ENCODE measurements at places on chromosomes 11 and 22.

- no peak for DNase-seq
These were observed 591.3 kb downstream of the LRRC4C start for GRCh38 chr11:40867991-40868632.

GRCh38 chr11:1156506-1157340, 1.0 kb upstream of the MUC5AC start:
- no peak for DNase-seq

GRCh38 chr11:128201801-128202200, 385.6 kb downstream of the ETS1 start:
- no peak for DNase-seq

- no peak for DNase-seq
These were observed 8.1 kb downstream of the YWHAH start for GRCh38 chr22:31952472-31952871.

- no peak for DNase-seq
These were observed 72.9 kb upstream of the CD44 start for GRCh38 chr11:35066030-35066429.

DNA sequence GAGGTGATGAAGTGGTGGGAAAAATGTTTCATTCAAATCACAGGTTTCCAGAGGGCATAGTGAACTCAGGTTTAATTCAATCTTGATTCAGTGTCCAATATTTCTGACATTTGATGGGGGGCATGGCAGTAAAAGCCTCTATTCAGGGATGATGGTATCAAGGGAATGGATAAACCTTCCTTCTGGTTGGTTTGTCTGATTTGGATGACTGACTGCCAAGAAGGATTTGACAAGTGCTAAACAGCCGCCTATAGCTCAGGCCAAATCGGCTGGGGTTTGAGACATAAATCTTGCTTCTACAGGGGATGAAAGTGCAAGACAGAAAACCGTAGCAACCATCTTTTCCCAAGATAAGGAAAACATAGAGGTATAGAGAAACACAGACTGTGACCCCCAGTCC, 121.8 kb upstream of the C11orf87 start:
- no peak for DNase-seq

GRCh38 chr22:46105494-46106278, 44.6 kb upstream of the PPARA start:
- DNase-seq = no peak

GRCh38 chr22:30201945-30202344, 44.6 kb downstream of the LIF start:
- no peak for DNase-seq

DNA sequence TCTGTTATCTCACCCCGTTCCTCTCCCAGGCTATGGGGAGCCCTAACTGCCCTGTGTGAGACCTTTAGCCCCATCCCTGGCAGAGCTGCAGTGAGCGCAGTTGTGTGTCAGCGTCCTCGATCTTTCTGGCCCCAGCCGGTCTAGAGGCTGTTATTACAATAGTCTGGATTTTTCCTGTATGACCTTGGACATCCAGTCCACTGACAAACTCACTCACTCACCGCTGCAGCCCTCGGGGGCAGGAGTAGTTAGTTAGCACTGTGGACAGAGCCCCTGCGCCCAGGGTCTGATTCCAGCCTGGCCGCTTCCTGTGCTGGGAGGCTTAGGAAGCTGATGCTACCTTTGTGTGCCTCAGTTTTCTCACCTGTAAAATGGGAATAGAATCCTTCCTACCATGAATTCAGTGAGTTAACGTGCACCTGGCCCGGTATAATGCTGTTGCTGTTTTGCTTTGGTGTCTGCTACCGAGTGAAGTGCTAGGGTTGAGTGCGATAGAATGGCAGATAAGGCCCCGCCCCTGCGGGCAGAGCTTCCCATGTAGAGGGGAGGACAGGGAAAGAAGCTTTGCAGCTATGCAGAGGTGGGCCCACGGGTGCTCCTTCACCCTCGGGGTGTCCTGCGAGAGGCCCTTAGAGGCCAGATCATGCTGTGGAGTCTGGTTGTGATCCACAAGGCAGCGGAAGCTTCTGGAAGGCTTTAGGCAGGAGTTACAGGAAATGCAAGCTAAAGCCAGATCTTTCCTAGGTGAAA, 3.0 kb downstream of the LRP5 start:
- DNase-seq = no peak

DNA sequence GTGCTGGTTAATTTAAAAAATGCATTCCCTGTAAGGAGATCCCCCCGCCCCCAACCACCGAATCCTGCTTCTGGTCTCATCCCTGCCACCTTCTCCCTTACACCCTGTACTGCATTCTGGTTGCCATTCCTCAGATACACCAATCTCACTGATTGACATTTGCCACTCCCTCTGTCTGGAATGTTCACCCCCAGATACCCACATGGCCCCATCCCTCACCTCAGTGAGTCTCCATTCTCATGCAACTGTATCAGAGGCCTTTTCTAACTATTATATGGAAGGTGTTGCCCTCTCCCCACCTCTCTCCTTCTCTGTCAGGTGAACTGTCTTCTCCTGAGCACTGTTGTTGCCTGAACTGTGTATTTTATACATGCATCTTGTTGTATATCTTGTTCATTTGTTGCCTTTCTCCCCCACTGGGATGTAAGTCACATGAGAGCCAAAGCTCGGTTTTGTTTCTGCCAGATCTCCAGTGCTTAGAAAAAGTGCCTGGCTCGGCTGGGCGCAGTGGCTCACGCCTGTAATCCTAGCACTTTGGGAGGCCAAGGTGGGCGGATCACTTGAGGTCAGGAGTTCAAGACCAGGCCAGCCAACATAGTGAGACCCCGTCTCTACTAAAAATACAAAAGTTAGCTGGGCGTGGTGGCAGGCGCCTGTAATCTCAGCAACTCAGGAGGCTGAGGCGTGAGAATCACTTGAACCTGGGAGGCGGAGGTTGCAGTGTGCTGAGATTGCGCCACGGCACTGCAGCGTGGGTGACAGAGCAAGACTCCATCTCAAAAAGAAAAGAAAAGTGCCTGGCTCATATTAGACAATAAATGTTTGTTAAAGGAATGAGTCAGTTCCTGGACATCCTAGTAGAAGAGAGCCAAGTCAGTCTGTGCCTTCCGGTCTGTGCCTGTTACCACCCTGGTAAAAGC, 61.0 kb downstream of the TNRC6B start:
- no peak for DNase-seq

DNA sequence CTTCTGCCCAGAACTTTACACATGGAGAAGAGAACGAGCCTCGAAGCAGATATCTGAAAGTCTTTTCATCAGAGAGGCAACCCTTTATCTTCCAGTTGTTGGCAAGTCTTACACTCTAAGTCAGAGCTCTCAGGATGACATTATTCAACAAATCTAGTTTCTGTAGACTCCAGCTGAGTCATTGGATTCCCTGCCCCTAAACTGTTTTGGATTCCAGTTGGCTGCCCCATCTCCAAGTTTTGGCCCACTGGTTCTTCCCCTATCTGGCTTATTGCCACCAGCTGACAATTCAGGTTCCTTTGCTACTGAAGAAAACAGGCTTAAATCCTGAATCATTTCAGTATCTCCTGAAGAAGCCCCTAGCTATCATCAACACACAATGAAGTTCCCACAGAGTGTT, 14.2 kb downstream of the SAAL1 start:
- no peak for DNase-seq

- DNase-seq = peak; percentile 14
These were observed 20.4 kb downstream of the BIRC2 start for GRCh38 chr11:102367364-102367763.

DNA sequence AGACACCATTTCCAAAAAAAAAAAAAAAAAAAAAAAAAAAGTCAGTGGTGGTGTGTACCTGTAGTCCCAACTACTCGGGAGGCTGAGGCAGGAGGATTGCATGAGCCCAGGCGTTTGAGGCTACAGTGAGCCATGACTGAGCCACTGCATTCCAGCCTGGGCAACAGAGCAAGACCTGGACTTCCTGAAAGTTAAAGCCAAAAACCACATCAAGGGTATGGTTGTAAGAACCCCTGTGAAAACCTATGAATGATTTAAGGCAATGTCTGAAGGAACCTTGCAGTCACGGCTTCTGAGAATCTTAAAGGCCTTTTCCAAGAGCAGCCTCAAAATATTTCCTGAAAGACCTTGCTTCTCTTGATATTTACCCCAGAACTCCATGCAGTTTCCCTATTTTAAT, 30.5 kb upstream of the MSANTD2 start:
- no peak for DNase-seq

GRCh38 chr11:111523343-111523742, 8.8 kb downstream of the HOATZ start:
- DNase-seq = no peak

GRCh38 chr11:34432822-34433221, 5.9 kb upstream of the CAT start:
- no peak for DNase-seq

GRCh38 chr22:49541693-49542230, 285.9 kb downstream of the BRD1 start:
- DNase-seq = no peak

- DNase-seq = no peak
These were observed 29.0 kb downstream of the LAYN start for GRCh38 chr11:111569476-111569875.

- DNase-seq = no peak
These were observed 7.6 kb upstream of the LMO1 start for GRCh38 chr11:8271106-8271886.

- DNase-seq = no peak
These were observed 53.2 kb upstream of the ALX4 start for GRCh38 chr11:44363116-44363515.

- DNase-seq = no peak
These were observed 205.1 kb downstream of the NXPE2 start for GRCh38 chr11:114883472-114883871.

- DNase-seq = peak; percentile 66
These were observed 31.7 kb upstream of the SHISAL1 start for GRCh38 chr22:44344407-44344806.

Measured in NCI-H1105 (cell line).